ENCODE measurements at places on chromosomes 6 and 20. TPM values are rescaled to one million over a fixed set of nuclear protein-coding genes. Genes with fewer than 3 reads are reported as not detected.

TAAR2 gene
- not detected for total RNA-seq

ATF6B gene
- 59.7 TPM for total RNA-seq

MYLK2 gene
- 0.22 TPM for total RNA-seq

ISM1 gene
- total RNA-seq = 82.4 TPM

NOX3 gene
- not detected for total RNA-seq

EPB41L1 gene
- total RNA-seq = 50.7 TPM

SYNE1 gene
- total RNA-seq = 411 TPM

STMN3 gene
- total RNA-seq = 69.6 TPM

HMGN4 gene
- 62.9 TPM for total RNA-seq

AKAP12 gene
- 102 TPM for total RNA-seq

ECT2L gene
- total RNA-seq = 0.20 TPM

COX4I2 gene
- 1.1 TPM for total RNA-seq

MAP3K5 gene
- 68.0 TPM for total RNA-seq

- DNase-seq = peak; percentile 43
These were observed 68.8 kb downstream of the CDC5L start for GRCh38 chr6:44456070-44456965.

GRCh38 chr6:28449056-28449455 lies 5.8 kb upstream of the ZSCAN23 start:
- DNase-seq = no peak

DNA sequence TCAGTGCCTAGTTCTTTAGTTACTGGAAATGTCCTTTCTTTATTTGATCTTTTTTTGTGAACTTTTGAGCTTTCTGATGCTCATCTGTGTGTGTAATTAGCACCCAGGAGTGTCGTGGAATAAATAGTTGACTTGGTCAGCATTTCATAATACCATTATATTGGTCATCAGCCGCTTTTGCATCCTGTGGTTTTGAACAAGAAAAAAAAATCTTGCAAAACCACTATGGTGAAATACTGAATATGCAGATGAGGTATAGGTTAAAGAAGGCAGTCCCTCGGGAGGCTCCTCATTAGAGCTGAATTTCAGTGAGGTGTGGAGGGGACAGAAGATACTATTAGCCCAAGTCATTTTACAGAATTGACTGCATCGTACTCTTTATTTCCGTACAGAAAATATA lies 90.1 kb downstream of the FOXO3 start:
- DNase-seq = no peak

- DNase-seq = no peak
These were observed 38.7 kb upstream of the POU5F1 start for GRCh38 chr6:31209137-31209536.

DNA sequence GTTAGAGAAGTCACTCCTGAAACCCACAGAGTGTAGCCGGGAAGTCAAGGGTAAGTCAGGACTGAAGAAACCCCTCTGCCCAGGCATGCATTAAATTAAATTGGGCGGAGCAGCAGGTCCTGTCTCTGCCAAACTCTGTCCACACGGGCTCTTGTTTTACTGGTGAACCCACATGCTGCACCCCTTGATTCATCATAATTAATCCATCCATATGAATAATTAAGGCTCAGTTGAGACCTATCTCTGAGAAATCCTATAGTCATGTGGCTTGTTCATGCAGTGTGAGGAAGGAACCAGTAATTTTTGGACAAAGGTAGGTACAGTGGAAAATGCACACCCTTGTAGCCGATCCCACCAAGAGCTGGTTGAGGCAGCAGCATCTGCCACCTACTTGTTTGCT lies 43.0 kb downstream of the PXDC1 start:
- DNase-seq = no peak

GRCh38 chr6:159844737-159845645 lies 44.9 kb downstream of the PNLDC1 start:
- DNase-seq = no peak

- DNase-seq = no peak
These were observed 10.2 kb downstream of the ADA start for GRCh38 chr20:44641325-44641724.

- peak; percentile 20 for DNase-seq
These were observed 91.9 kb upstream of the SIRPA start for GRCh38 chr20:1803061-1803931.

DNA sequence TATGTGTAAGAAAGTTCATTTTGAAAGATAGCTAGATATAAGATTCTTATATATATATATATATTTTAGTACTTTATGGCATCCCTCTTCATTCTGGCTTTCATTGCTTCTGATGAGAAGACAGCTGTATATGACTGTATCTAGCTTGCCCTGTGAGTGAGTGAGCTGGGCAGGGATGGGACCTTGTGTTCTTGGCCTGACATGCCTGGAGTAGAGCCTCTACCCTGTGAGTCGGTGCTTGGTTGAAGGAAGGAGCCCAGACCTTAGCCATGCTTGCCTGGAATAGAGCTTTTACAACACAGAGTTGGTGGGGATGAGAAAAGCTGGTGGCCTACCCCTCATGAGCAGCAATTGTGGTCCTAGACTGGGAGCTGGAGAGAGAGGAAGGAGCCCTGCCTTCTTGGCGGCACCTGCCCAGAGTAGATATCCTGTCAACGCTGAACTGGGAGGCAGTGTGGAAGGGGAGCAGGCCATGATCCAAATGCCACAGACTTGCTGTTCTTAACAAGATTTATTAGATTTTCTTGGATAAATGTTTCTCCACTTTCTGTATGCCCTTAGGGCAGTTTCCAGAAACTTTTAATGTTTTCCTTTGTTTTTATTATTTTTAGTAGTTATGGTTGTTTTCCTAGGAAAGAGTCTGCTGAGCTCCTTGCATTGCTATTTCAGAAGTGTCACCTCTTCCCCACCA lies 31.6 kb downstream of the FIG4 start:
- DNase-seq = no peak

GRCh38 chr6:14194976-14195375 lies 77.4 kb downstream of the CD83 start:
- no peak for DNase-seq

DNA sequence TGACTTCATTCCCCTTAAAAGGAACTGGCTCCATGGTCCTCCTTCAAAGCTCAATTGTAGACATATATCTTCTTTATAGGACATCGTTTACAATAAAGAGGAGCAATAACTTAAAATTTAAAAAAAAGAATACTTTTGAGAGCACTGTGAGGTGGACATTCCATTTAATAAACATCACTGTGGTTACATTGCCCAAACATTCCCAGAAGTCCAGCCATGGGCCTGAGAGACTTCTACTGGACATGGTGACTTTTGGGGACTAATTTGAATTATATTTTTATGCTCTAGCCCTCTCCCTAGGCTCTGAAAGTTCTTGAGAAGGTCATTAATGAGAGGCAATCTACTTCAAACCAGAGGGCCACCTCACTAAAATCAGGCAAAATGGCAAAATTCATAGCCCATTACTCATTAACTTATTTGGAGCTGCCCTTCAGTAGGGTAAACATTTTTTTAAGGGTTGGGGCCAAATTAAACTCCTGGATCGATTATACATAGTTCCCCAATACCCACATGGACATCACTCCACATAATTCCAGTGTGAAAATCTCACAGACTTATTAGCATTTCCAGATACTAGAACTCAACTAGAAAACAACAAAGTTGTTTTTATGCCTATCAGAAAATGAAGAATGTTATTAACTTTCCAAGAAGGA lies 17.1 kb downstream of the ISM1 start:
- DNase-seq = no peak

- no peak for DNase-seq
These were observed 11.1 kb upstream of the EYA4 start for GRCh38 chr6:133230052-133230451.

DNA sequence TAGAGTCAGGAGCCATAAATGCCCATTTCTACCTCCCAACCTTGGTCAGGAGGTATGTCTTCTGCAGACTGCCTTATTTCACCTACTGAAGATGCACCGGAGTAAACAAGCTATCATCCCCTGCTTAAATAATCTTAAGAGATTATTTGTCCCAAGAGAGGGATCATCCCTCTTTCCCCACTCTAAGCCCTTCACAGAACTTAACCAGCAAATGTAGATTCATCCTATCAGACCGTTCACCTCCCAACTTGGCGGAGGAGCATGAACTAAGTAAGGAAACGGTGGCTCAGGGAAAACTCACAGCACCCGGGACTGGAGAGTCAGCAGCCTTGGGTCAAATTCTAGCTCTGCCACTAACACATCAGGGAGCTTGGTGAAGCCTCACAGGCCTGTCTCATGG lies 115.3 kb downstream of the TRERF1 start:
- DNase-seq = no peak

- no peak for DNase-seq
These were observed 115.7 kb downstream of the RWDD2A start for GRCh38 chr6:83308833-83309232.

DNA sequence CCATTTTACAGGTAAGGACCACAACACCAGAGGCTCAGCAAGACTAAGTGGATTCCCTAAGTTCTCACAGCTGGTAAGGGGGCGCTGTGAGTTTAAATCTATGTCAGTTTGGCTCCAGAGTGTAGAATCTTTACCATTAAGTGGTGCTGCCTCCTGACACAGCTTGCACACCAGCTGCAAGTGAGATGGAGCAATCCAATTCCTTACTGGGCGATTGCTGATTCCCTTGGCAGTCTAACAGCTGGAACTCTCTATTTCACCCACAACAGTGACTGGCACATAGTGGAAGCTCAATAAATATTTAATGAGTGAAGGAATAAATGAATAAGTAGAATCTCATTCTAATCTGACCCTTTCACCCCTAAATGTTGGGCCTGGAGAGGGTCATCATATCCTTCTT lies 176.7 kb downstream of the CLIC5 start:
- no peak for DNase-seq

DNA sequence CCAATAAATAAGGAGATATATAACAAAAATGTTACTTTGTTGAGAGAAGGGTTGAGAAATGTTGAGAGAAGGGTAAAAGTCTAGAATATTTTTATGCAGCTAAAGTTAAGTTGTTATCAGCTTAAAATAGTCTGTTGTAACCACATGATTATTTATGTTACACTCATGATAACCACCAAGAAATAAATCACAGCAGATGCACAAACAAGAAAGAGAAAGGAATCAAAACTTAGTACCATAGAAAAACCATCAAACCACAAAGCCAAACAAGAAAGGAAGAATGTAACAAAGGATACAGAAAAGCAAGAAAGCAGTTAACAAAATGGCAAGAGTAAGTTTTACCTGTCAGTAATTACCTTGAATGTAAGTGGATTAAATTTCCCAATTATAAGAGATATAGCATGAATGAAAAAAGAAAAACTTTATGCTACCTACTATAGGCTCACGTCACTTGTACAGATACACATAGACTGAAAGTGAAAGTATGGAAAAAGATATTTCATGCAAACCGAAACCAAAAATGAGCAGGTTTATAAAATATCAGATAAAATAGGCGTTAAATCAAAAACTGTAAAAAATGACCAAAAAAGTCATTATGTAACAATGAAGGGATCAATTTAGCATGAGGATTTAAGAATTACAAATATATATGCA lies 93.6 kb downstream of the STXBP5 start:
- no peak for DNase-seq

DNA sequence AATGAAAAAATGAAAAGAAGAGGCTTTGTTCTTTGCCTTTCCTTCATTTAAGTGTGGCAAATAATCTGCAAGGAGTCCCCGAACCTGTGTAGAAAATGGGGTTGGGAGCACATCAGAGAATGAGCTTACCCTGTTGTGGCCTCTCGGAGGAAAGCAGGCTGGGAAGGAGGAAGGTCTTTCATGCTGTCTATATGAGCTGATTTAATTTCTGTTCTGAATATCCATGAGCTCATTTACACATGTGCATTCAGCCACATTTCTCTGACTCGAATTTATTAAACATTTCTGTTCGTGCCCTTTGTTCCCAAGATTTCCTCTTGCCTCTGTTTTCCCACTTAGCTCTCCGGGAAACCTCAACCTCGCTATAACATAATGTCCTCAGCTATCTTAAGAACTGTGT lies 584.4 kb upstream of the CDH4 start:
- no peak for DNase-seq

DNA sequence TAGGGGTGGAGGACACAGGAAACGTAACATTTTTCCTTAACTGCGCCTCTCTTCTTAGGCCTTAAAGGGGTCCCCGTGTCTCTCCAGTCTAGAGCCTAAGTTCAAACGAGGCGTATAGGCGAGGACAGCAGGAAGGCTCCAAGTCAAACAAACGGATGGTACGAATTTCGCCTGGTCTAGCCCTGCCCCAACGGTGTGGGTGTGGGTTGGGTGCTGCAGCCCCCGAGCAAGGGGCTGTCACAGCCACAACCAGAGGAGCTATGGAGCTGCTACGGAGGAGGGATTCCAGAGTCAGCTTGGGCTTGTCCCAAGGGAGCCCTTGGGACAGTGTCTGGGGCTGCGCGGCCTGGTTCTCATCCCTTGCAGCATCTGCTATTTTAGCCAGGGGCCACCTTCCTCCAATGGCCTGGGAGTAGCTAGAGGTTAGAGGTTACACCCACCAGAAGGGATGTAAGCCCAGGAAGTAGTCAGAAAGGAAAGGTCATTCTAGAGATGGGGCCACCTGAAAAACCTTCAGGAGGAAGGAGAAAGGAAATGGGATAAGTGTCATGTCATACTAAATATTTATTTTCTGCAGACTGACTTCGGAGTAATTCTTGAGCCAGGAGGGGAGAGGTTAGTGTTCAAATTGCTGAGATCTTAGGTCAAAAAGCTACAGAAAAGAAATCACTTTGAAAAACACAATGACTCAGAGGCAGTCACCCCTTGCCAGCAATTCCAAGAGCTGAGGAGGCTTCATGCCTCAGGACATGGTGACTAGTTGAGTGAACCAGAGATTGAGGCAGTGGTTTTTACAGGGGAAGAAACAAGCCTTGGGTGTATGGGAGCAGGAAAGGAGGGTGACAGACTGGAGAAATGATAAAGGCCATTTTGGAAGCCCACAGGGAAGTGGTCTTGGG lies 21.7 kb downstream of the VPS52 start:
- peak; percentile 3 for DNase-seq

Measured in thyroid gland (tissue), 4 donors.